Glutamatergic neuron (in vitro differentiated cells): ENCODE measurements at places on chromosomes 6 and 20. TPM values are rescaled to one million over a fixed set of nuclear protein-coding genes. Genes with fewer than 3 reads are reported as not detected.

DNA sequence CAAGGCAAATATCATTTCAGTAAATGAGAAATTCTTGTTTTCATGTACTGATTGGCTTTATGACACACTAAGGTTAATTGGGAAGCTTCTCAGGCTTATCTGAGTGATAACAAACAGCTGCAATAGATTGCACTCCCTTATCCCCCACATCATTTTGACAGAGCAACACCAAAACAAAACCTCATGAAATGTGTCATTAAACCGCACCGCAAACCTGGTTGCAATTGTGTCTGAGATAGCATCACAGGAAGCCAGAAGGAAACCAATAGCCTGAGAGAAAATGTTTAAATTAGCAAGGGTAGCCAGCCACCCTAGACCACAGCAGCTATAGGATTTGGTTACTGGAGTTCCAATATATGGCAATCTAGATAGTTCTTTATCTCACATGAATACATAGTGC lies 31.6 kb upstream of the LAMA4 start:
- no peak for DNase-seq

GRCh38 chr20:43710370-43711044 lies 16.3 kb downstream of the GTSF1L start:
- DNase-seq: no peak

GRCh38 chr6:150897400-150897943 lies 32.0 kb downstream of the MTHFD1L start:
- no peak for DNase-seq

- no peak for DNase-seq
Measured at GRCh38 chr20:38872036-38872435, 54.2 kb upstream of the FAM83D start.

The BYSL gene
- total RNA-seq: 36.2 TPM

DNA sequence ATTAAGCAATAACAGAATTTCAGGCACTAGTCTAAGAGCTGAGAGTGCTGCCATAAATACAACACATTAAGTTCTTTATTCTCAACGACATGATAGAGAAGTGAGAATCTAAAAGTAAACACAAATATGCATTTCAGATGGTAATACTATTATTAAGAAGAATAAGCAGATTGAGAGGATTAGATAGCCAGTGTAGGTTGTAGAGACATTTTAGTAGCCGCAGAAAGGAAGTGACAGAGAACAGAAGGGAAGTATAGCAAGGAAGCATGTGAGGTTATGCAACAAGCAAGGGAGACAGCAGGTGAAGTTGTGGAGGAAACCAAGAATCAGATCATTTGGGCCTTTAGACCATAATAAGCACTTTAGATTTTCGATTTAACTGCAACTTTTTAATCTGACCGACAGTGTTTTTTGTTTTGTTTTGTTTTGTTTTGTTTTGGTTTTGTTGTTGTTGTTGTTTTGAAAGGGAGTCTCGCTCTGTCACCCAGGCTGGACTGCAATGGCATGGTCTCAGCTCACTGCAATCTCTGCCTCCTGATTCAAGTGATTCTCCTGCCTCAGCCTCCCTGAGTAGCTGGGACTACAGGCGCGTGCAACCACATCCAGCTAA lies 737.0 kb upstream of the ADGRB3 start:
- DNase-seq: no peak

DNA sequence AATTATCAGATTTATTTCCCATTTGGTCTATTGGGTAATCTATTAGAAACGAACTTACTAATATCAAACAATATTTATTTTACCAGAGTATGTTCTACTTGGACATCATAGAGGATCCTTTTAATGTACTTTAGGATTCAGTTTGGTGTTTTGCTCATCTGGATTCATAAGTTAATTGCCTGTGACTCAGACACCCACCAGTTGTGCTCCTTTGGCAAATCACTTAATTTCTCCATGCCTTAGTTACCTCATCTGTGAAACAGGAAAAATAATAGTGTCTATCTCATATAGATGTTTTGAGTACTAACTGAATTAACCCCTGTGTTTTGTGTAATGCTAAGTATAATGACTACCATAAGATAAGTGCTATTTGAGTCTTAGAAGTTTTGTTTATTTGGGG lies 292.1 kb downstream of the LAMA2 start:
- no peak for DNase-seq

DNA sequence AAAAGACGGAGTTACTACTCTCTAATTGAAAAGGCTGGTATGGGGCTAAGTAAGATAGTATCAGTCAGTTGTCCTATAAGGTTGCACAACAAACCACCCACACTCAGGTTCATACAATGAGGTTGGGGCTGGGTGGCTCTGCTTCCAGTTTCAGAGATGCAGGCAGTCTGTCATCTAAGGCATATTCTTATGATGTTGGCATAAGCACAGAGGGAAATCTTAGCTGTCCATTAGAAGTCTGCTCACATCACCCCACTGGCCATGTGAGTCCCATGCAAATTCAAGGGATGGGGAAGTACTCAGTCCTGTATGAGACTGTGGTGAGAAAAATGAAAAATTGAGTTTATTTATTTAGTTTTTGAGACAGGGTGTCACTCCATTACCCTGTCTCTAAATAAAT lies 118.6 kb downstream of the LAMP5 start:
- DNase-seq: no peak

The LBP gene
- total RNA-seq: not detected

GRCh38 chr20:2914160-2914559 lies 40.9 kb downstream of the PTPRA start:
- DNase-seq: no peak
